Renal pelvis (tissue), 12 donors: ENCODE measurements at places on chromosomes 1 and 21. TPM values are rescaled to one million over a fixed set of nuclear protein-coding genes. Genes with fewer than 3 reads are reported as not detected.

- DNase-seq: no peak
Observed at GRCh38 chr1:85746777-85747176, 38.5 kb upstream of the ZNHIT6 start.

- DNase-seq: no peak
Observed at GRCh38 chr21:31397515-31397926, 53.5 kb upstream of the TIAM1 start.

DNA sequence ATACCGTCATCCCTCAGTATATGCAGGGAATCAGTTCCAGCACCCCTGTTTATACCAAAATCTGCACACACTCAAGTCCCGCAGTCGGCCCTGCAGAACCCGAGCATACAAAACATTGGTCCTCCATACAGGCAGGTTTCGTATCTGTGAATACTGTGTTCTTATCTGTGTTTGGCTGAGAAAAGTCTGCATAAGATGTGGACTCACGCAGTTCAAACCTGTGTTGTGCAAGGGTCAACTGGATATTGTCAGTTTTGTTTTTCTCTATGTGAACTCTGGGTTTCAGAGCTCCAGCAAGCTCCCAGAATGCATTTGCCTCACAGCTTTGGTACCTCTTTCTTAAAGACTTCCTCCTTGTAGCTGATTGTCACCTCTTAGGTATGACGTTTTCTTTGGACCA is 100.6 kb downstream of the NR5A2 start:
- no peak for DNase-seq

DNA sequence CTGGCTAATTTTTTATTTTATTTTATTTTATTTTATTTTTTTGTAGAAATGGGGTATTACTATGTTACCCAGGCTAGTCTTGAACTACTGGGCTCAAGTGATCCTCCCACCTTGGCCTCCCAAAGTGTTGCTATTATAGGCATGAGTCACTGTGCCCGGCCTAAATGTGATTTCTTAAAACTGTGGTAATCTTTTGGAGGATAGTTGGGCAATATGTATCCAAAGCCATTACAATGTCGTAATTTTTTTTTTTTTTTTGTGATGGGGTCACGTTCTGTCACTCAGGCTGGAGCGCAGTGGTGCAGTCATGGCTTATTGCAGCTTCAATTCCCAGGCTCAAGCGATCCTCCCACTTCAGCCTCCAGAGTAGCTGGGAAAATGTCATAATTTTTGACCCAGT is 14.2 kb downstream of the ETV3L start:
- no peak for DNase-seq

GRCh38 chr1:2018217-2019171 is 651 bp upstream of the GABRD start:
- no peak for DNase-seq

DNA sequence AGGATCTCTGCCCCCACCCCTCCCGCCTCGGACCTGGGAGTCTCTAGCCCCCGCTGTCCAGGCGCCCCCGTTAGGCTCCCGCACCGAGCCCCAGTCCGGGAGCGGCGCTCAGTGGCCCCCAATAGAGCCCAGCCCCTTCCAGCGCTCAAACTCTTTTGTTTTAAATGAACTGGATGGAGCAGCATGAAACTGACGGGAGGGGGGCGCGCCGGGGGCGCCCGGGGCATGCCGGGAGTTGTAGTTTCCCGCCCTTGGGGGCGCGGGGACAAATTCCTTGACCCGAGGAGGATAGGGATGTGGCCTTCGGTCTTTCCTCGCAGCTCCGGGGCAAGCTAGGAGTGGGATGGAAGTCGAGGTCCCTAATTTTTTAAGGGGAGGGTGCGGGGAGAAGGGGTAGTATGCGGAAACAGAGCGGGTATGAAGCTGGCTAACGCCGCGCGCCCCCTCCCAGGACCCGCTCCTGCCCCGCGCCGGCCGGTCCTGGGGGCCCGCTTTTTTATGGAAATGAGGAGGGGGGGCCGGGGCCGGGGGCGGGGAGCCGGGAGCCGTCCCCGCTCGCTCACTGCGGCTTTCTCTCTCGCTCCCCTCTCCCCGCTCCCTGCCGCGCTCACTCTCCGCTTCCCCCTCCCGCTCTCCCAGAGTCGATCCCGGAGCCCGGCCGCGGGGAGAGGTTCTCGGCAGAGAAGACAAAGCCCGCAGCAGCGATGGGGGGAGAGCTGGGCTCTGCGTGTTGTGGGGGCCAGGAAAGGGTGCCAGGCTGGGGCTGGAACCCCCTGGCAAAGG is at the start of gene MEX3A:
Gene MEX3A (minus strand): TSS at position 157 of the 783 bp plus-strand sequence. CDS start 467 bp downstream, outside the sequence.
- peak; percentile 92 for DNase-seq

DNA sequence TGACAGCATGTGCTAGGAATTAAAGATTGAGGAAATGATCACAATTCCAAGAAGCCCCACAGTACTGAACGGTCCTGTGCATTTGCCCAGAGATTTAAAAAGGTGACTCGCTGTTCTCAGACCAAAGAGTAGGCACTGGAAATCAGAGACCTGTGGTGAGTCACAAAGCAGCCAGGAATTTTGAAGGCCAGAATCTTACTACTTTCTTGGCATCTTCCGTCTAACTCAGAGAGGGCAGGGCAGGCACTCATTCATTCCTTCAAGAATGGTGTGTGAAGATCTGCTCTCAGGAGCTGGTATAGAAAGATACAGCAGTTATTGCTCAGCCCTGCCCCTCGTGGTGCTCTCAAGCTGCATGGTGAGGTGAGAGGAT is 57.9 kb downstream of the BRINP2 start:
- no peak for DNase-seq

DNA sequence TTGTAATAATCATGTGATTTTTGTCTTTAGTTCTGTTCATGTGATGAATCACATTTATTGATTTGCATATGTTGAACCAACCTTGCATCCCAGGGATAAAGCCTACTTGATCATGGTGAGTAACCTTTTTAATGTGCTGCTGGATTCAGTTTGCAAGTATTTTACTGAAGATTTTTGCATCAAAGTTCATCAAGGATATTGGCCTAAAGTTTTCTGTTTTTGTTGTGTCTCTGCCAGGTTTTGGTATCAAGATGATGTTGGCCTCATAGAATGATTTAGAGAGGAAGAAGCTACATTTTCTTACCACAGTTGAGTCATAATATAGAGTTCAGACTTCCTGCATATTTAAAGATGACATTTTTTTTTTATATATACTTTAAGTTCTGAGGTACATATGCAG is 455.9 kb downstream of the PLPP3 start:
- no peak for DNase-seq

DNA sequence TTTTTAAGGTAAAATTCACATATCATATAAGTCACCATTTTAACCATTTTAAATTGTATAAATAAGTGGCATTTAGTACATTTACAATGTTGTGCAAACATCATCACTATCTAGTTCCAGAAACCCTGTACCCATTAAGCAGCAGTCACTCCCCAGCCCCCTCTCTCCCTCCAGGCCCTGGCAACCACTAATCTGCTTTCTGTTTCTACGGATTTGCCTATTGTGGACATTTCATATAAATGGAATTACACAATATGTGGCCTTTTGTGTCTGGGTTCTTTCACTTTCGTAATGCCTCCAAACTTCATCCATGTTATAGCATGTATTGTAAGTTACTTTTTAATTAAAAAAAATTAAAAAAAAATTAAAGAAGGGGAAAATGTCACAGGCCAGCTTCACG is 58.0 kb upstream of the RAB3GAP2 start:
- no peak for DNase-seq

- no peak for DNase-seq
Observed at GRCh38 chr21:41466024-41466820, 40.2 kb downstream of the MX1 start.

DNA sequence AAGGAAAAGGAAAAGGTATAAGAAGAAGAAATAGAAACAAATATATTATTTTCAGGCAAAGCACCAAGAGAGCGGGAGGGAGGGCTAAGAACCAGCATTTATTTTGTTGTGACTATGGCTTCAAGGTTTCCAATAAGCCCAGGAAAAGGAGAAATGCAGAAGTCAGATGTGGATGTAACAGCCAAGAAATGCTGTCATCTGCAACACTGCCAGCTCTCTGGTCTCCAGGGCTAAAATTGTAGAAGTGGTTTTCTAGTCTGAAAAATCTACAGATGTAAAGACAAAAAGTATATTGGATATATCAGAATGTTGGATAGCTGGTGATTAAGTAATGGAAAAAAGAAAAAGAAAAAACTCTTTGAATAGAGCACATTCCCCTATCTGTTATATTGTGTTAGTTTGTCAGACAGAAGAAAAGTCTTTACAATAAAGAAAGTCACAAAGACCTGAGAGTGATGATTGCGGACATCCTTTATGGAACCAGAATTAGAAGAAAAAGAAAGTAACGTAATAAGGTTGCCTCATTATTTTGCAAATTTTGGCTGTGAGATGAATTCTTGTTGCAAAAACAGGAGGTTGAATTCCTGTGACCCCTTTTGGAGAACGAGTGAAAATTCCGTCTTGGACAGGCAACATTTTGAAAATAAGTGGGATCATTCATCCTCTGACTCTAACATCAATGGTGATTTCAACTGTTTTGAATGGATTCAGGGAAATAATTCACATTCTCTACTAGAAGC is 938.1 kb downstream of the TTLL7 start:
- no peak for DNase-seq

DNA sequence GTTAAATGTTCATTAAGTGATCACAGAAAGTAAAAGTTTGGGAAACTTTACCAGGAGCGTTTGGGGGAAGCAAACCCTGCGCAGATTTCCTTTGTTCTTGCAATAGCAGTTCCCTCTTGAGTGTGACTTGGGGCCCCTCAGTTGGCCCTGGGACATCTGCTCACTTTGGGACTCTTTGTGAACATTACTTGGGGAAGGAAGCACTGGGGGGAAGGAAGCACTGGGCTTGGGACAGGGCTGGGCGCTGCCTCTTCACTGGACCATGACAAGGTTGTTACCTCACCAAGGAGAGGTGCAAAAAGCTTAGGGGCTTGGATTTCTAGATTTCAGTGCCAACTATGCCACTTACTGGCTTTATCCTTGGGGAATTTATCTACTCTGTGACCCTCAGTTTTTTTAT is 63.5 kb downstream of the ETS2 start:
- no peak for DNase-seq

DNA sequence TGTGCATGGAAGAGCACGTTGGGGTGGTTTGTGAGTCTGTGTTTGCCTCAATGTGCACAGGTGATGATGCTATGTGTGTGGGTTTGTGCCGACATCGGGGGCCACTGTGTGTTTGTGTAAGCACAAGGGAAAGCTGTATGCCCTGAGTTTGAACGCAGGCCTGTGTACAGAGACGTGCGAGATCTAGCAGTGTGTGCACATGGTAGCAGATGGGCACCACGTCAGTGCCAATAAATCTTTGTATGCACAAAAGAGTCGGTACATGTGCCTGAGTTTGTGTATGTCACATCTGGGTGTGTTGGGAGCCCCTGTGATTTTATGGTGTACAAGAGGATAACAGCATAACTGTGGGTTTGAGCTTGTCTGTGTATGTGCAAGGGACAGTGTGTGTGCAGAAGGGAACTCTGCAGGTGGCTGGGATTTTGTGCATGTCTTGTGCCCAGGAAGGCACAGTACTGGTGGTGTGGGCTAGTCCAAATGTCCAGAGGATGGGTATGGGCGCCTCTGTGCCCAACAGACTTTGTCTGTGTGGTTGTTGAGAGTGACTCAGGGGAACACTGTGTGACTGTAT is 32.0 kb upstream of the WASF2 start:
- DNase-seq: no peak

GRCh38 chr1:21097729-21098128 is 79.0 kb downstream of the EIF4G3 start:
- no peak for DNase-seq

DNA sequence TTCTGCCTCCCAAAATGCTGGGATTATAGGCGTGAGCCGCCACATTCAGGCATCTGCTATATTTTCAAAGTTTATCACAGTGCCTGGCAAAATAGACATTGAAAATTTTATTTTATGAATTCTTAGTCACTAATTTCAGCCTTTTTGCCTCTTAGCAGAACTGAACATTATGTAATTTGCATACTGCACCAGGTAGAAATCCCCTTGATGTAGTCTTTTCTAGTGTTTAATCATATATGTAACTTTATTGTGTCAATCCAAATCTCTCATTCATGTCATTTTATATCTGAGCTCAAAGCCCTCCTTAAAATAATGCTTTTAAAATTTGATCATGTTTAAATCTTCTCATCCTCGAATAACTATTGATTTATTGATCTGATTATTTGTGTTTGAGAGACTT is 19.2 kb downstream of the WDTC1 start:
- no peak for DNase-seq

GRCh38 chr1:184462155-184462554 is 75.3 kb downstream of the C1orf21 start:
- DNase-seq: no peak

DNA sequence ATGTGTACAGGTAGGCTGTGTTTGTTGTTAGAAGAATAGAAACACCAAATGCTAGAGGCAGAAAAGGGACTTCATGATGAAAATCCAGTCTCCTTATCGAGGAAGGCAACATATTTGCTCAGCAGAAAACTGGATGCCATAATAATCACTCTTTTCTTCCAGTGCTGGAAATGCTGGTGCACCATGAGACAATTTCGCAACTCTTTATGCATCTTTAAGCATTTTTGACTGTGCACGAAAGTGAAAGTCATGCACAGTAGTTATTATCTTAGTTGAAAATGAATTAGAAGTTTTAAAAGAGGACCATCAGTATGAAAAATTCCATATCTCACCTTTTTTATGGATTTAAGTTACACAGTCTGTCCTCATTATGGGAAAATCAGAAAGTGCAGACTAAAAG is 29.1 kb downstream of the SMYD2 start:
- no peak for DNase-seq

- DNase-seq: no peak
Observed at GRCh38 chr1:243791586-243792267, 58.3 kb downstream of the AKT3 start.

- no peak for DNase-seq
Observed at GRCh38 chr1:187641907-187642306, 813.2 kb downstream of the PLA2G4A start.

DNA sequence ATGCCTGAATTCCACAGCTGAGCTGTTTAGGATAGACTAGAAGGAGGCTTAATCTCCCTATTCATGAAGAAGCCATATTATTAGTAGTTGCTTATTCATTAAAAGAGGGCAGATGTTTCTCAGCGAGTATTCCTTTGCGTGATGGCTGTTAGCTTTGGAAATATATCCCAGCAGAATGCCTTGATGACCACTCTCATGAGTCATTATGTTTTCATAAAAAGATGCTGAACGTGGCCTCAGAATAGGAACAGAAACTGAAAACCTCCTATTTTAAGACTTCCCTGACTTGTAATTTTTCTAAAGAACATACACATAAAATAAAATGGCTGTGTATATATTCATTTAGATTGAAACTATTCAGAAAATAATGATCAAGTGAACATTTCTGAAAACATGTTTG is 9.6 kb upstream of the PLA2G4A start:
- DNase-seq: no peak

GRCh38 chr1:17485281-17485680 is 45.8 kb upstream of the RCC2 start:
- no peak for DNase-seq

The IGSF9 gene
- polyA plus RNA-seq: 24.2 TPM

The AKNAD1 gene
- polyA plus RNA-seq: not detected

The OLFML3 gene
- 161 TPM for polyA plus RNA-seq

The CLCA1 gene
- polyA plus RNA-seq: not detected

The PTGS2 gene
- polyA plus RNA-seq: 0.54 TPM

The LCE3E gene
- not detected for polyA plus RNA-seq

The DNALI1 gene
- polyA plus RNA-seq: 73.1 TPM

The TDRD10 gene
- 1.00 TPM for polyA plus RNA-seq

The SIPA1L2 gene
- polyA plus RNA-seq: 33.5 TPM

The OR2AK2 gene
- not detected for polyA plus RNA-seq

The C1QTNF12 gene
- 13.8 TPM for polyA plus RNA-seq

The MRTO4 gene
- polyA plus RNA-seq: 33.7 TPM

The AJAP1 gene
- polyA plus RNA-seq: 2.3 TPM
